ENCODE measurements at places on chromosomes 2 and 18.

DNA sequence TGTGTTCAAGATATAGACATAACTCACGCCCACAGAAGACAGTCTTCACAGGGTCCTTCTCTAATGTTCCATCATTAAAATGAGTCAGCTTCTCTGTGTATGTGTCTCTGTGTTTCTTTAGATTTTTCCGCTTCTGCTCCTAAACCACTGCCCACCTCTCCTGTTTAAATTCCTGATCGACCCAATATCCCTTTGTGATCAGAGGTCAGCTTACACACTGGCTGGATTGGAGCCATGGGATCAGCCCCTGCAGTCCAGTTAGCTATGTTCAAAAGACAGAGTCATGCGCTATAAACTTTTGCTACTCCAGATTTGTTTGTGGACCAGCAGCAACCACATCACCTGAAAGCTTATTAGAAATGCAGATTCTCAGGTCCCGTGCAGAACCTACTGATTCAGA lies 229.2 kb downstream of the C1D start:
- H3K4me3 ChIP-seq = no peak overlapping the region
- H3K27ac ChIP-seq = no peak overlapping the region
- H3K4me1 ChIP-seq = peaks cover 2% of the 10 kb centered on the region
- DNase-seq = no peak
- no peaks in the 10 kb centered on the region for H3K27me3 ChIP-seq

DNA sequence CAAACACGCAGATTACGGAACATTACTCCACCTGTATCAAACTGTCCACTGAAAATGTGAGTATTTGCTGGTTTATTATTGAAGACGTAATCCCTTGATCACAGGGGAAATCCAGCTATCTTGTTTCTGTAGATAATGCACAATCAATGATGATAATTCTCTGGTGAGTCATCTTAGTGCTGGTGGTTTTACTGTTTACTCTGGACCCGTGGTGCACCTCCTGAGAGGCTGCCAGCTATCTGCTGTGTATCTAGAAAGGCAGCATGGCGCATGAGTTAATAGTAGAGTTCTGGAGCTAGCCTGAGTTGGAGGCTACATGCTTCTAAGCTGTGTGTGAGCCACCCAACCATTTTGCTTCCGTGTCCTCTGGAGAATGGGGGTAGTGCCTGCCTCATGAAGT lies 6.5 kb downstream of the NCAPH start:
- DNase-seq = no peak
- no peaks in the 10 kb centered on the region for H3K27me3 ChIP-seq
- H3K36me3 ChIP-seq = peaks cover 14% of the 10 kb centered on the region
- H3K4me1 ChIP-seq = no peaks in the 10 kb centered on the region

DNA sequence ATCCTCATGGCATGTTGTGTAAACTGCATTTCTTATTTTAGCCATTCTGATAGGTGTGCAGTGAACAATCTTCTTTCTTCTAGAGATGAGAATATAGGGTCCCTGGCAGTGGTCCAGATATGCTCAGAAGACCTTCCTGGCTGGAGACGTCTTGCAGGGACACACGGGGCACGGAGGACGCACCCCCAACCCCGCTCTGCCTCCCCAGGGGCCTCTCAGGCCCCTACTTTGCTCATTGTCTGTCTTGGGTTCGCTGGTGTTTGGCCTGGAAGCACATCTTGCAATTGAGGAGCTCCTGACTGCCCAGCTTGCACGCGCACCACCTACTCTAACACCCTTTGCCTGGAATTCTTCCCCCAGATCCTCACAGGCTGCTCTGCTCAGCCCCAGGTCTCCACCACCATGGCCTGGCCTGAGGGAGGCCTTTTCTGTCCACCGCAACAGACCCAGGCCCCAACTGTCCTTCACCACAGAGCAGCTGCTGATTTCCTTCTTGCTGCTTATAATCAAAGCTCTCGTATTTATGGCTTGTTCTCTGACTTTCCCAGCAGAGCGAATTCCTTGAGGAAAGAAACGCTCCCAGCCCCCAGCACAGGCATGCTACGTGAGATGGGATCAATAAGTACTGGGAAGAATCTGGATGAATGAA lies 295.9 kb upstream of the HDAC4 start:
- DNase-seq = no peak
- H3K4me1 ChIP-seq = peaks cover 19% of the 10 kb centered on the region
- H3K4me3 ChIP-seq = no peak overlapping the region
- H3K27ac ChIP-seq = no peak overlapping the region
- H3K36me3 ChIP-seq = no peaks in the 10 kb centered on the region

GRCh38 chr2:34747643-34748042 lies 1148.5 kb upstream of the FAM98A start:
- H3K27me3 ChIP-seq = no peaks in the 10 kb centered on the region
- no peaks in the 10 kb centered on the region for H3K36me3 ChIP-seq
- no peak overlapping the region for H3K27ac ChIP-seq
- DNase-seq = no peak
- H3K4me3 ChIP-seq = no peak overlapping the region

- DNase-seq = no peak
- H3K4me3 ChIP-seq = no peak overlapping the region
- no peaks in the 10 kb centered on the region for H3K4me1 ChIP-seq
- no peaks in the 10 kb centered on the region for H3K27me3 ChIP-seq
Measured at GRCh38 chr18:4510711-4511110, 55.6 kb upstream of the DLGAP1 start.

DNA sequence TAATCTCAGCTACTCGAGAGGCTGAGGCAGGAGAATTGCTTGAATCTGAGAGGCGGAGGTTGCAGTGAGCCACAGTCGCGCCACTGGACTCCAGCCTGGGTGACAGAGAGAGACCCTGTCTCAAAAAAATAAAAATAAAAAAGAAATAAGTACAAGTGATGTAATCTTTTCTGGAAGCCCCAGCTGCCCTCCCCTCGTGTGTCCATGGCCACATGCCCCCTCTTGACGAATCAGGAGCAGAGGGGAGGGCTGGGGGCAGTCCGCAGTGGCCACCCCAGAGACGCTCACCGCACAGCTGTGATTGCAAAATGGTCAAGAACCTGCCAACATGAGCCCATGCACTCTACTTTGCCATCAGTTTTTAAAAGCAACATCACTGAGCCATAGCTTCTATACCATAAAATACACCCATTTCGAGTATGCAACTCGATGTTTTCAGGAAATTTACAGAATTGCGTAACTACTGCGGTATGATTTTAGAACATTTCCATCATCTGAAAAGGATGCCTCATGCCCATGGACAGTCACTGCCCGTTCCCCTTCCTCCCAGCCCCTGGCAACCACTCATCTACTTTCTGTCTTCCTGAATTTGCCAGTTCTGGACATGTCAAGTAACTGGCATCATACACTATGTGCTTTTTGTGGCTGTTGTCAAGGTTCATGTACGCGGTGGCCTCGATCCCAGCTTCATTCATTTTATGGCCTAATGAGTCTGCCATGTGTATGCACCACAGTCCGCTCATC lies 88.1 kb downstream of the NDUFA10 start:
- DNase-seq = peak; percentile 72
- no peaks in the 10 kb centered on the region for H3K4me1 ChIP-seq
- peaks cover 2% of the 10 kb centered on the region for H3K27me3 ChIP-seq
- no peak overlapping the region for H3K4me3 ChIP-seq

DNA sequence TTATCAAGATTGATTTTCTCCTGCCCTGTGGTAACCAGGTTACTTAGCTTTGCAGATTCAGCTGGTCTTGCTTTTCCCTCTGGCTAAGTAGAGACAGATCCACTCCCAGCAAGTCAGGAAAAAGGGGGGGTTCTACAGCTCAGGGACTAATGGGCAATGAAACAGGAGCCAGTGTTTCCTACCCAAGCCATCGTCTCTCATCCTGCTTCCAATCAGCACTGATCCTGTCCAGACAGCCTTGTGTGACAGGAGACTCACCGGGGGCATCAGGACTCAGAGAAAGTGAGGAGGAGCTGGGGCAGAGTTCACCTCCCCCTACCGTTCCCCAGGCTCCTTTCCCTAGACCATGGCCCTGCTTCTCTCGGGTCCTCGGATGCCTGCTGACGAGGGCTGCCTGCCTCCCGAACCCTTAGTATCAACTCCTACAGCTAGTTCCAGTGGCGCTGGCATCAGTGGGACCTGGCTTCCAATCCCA lies 307.6 kb downstream of the ALK start:
- H3K27ac ChIP-seq = no peak overlapping the region
- H3K4me3 ChIP-seq = no peak overlapping the region
- no peaks in the 10 kb centered on the region for H3K36me3 ChIP-seq
- peaks cover 2% of the 10 kb centered on the region for H3K27me3 ChIP-seq

GRCh38 chr18:41042866-41043265 lies 912.2 kb upstream of the PIK3C3 start:
- H3K4me1 ChIP-seq = no peaks in the 10 kb centered on the region
- H3K27me3 ChIP-seq = no peaks in the 10 kb centered on the region
- no peak overlapping the region for H3K4me3 ChIP-seq
- peak; percentile 64 for DNase-seq

GRCh38 chr2:145961846-145962245 lies 1441.9 kb upstream of the ZEB2 start:
- H3K27me3 ChIP-seq = no peaks in the 10 kb centered on the region
- DNase-seq = no peak
- H3K4me1 ChIP-seq = no peaks in the 10 kb centered on the region
- no peak overlapping the region for H3K4me3 ChIP-seq
- no peak overlapping the region for H3K27ac ChIP-seq
- no peaks in the 10 kb centered on the region for H3K36me3 ChIP-seq

- H3K4me3 ChIP-seq = no peak overlapping the region
- peaks cover 7% of the 10 kb centered on the region for H3K4me1 ChIP-seq
- DNase-seq = peak; percentile 67
Measured at GRCh38 chr2:233361297-233361696, 7.0 kb downstream of the DGKD start.

- peaks cover 31% of the 10 kb centered on the region for H3K4me1 ChIP-seq
- H3K27me3 ChIP-seq = peaks cover 76% of the 10 kb centered on the region
- DNase-seq = no peak
- H3K4me3 ChIP-seq = peak overlapping the region; percentile 11
- H3K36me3 ChIP-seq = no peaks in the 10 kb centered on the region
Measured at GRCh38 chr2:156322051-156322685, 10.4 kb downstream of the NR4A2 start.
